ENCODE measurements at places on chromosomes 16 and 17. TPM values are rescaled to one million over a fixed set of nuclear protein-coding genes. Genes with fewer than 3 reads are reported as not detected.

DNA sequence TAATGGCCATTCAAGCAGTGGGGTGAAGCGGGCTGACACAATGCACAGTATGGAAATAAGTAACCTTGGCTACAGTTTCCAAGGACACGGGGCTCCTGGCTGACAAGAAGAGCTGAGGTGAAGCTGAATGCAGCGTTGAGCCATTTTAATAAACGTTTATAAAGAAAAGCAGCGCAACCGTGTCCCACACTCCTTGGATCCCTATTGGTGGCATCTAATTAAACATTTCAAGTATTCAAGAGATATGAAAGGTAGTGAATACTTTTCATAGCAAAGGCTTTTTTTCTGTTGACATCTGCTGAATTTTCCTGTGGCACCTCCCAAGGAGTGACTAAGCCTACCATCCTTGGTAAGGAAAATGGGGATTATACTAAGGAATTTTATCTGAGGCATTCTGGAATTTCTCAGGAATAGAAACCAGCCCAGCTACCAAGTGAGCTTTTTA lies 26.5 kb downstream of the DUSP14 start:
- DNase-seq = no peak

Gene HS3ST3A1
- 2.0 TPM for total RNA-seq

GRCh38 chr16:11224096-11224893 lies 31.7 kb downstream of the SOCS1 start:
- peak; percentile 81 for DNase-seq

DNA sequence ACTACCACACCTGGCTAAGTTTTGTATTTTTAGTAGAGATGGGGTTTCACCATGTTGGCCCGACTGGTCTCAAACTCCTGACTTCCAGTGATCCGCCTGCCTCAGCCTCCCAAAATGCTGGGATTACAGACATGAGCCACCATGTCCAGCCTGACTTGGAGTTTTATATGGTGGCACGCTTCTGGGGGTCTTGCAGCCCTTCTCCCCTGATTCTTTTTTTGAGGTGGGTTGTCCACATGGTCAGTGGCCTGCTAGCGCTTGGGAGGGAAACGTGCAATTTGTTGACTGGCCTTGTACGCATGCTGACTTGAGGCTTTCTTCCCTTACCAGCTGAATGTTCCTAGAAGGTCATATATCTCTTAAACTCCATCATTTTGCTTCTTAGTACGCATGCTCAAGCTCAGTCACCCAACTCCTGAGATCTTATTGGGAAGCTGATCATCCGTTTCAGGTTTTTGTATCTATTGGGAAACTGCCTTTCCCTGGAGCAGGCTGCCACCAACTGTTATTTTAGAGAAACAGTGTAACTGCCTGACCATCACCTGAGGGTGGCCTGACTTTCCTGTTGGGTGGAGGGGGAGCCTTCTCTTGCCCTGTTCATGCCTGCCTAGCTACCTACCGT lies 13.7 kb upstream of the LDHD start:
- DNase-seq = peak; percentile 12

Gene USP43
- total RNA-seq = 5.5 TPM

DNA sequence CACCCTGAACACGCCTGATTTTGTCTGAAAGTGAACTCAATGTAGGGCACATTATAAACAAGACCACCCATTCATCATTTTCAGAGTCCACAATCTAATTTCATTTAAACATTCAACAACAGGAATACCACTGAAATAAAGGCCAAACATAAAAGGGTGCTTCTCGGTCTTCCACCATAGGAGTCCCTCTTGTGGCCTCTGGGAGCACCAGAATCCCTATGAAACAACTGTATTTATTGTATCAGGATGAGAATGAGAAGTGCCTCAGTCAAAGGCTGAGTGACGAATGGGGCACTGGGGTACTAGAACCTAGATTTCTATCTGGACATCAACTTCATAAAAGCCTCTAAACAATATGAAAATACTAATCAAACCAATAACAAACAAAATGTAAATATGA lies 40.4 kb downstream of the NXPH3 start:
- no peak for DNase-seq

DNA sequence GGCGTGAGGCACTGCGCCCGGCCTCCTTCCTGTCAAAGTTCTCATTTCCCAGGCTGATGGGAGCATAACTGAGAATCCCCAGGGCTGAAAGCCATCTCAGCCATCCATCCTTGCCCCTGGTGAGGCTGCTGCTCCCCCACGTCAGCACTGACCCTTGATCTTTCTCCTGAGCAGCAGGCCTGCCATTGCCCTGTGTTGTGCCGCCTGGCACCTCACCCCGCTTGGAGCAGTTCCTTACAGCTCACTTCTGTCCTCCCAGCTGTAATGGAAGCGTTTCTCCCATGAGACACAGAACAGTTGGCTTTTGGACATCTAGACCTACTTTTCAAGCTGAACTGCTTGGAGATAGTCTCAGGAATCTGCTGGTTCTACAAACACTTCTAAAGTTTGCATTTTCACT lies 51.5 kb downstream of the OR1D5 start:
- DNase-seq = no peak

Gene SCARF1
- total RNA-seq = 3.4 TPM

DNA sequence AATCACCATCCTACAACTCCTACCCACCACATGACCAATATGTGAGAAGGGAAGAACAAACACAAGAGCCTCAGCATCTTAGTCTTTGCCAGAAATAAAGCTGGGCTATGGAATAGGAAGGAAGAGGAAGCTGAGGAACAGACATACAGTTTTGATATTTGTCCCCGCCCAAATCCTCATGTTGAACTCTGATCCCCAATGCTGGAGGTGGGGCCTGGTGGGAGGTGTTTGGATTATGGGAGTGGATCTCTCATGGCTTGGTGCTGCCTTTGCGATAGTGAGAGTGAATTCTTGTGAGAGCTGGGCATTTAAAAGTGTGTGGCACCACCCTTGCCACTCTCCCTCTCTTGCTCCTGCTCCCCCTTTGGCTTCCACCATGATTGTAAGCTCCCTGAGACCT lies 52.4 kb upstream of the NLK start:
- no peak for DNase-seq

Gene MTMR4
- 119 TPM for total RNA-seq

Gene NOTUM
- total RNA-seq = 0.27 TPM

- DNase-seq = no peak
These were observed 487 bp downstream of the RANBP10 start for GRCh38 chr16:67805718-67806427.

Gene TMEM114
- not detected for total RNA-seq

Gene KRTAP9-4
- not detected for total RNA-seq

Gene ST6GALNAC2
- 0.54 TPM for total RNA-seq

DNA sequence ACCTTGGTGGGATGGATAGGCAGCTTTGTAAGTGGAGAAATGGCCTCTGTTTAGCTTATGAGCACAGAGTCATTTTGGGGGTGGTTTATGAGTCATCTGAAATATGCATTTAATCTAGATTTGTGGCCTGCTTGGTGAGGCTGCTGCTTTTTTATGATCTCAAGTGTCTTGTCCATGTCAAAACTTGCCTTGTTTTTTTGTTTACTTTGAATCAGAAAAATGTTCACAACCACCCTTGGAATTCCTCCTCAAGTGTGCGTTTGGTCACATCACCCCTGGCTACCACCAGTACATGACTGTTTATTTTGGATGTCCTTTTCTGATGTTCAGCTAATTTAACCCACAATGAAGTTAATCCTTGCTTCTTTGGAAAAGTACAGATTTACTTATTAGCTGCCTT lies 64.6 kb downstream of the FTO start:
- DNase-seq = no peak

Gene TBC1D3I
- not detected for total RNA-seq

DNA sequence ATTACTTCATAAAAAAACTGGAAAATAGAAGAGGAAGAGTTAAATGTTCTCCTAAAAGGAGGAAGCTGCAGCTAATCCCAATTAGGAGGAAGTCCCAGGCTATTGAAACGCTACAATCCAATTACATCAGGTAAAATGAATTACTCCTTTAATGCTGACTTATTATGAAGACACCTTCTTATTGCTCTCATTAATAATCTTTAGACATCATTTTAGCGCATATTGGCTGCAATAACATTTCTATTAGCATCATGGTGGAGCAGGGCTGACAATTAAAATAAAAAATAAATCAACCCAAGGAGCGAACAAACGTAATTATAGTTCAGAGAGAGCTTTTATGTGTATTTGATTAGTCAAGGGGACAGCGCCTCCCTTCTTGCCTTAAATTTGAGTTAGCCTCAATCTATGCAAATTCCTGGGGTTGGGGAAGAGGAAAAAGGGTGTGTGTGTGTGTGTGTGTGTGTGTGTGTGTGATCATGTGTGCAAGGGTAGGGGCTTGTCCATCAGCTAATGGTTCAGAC lies 109.0 kb upstream of the IRX6 start:
- no peak for DNase-seq

GRCh38 chr16:3235856-3236669 lies 1.1 kb upstream of the ZNF200 start:
- no peak for DNase-seq

DNA sequence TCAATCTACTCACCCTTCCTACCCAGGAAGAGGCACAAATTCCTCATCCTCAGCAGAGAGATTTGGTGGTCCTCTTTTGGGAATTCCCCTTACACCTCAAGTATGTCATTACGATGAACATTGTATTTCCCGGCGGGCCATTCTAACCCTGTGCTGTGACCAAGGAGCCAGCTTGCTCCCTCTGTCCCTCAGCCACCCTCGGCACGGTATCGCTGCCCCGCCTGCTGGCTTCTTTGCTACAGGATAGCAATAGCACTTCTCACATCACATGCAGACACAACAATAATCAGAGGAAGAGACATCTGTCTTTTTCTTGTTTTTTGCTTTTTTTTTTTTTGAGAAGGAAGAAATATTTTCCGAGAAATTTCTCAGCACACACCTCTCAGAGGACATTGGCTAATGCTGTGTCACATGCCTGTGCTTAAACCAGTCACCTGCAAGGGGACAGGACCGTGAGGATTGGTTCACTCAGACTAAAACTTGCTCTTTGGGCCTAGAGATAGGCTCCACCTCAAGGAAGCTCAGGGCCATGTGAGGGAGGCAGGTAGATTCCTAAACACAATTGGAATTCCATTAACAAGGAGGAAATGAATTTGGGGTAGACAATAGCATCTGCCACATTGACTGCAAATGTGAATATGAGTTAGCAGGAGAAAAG lies 41.2 kb downstream of the TMC5 start:
- DNase-seq = no peak

DNA sequence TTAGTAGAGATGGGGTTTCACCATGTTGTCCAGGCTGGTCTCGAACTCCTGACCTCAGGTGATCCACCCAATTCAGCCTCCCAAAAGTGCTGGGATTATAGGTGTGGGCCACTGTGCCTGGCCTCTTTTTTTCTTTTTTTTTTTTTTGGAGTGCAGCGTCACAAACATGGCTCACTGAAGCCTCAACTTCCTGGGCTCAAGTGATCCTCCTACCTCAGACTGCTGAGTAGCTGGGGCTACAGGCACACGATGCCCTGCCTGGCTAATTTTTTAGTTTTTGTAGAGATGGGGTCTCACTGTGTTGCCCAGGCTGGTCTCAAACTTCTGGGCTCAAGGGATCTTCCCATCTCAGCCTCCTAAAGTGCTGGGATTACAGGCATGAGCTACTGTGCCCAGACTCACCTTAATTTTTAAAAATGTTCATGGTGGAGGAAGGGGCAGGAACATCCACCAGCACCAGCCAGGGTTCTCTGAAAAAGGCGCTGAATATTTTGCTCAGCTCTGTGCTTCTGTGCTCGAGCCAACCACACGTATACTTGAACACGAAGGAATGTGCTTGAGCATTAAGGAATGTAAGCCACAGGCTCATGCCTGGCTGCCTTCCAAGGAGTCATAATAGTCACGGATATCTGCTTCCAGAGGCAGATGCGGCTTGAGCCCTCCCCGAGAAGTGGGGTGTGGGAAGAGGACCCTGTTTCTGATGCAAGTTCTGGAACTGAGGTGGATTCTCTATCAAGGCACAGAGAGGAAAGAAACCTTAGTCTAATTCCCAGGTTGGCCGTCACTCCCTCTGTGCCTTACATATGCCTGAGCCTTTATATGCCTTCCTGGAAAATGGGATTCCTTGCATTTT lies 65.5 kb upstream of the CREBBP start:
- DNase-seq = no peak

DNA sequence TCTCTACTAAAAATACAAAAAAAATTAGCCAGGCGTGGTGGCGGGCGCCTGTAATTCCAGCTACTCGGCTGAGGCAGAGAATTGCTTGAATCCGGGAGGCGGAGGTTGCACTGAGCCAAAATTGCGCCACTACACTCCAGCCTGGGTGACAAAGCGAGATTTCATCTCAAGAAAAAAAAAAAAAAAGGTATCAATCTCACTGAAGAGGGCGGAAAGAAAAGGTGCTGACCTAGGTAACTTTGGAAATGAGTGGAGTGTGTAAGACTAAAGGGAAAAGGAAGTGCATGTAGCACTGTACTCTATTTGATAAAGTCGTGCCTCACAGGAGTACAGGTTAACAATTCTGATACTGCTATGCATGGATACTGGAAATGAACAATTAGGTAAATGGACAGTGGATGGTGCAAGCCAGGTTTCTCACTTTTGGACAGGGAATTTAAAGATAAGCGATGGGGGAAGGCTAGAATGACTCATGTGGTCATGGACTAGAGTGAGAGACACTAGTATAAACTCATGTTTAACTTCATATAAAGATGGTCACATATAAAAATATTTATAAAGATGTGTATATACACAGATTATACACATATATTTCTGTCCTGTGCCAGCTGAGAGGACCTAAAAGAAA lies 142.9 kb downstream of the CDK5R1 start:
- no peak for DNase-seq

DNA sequence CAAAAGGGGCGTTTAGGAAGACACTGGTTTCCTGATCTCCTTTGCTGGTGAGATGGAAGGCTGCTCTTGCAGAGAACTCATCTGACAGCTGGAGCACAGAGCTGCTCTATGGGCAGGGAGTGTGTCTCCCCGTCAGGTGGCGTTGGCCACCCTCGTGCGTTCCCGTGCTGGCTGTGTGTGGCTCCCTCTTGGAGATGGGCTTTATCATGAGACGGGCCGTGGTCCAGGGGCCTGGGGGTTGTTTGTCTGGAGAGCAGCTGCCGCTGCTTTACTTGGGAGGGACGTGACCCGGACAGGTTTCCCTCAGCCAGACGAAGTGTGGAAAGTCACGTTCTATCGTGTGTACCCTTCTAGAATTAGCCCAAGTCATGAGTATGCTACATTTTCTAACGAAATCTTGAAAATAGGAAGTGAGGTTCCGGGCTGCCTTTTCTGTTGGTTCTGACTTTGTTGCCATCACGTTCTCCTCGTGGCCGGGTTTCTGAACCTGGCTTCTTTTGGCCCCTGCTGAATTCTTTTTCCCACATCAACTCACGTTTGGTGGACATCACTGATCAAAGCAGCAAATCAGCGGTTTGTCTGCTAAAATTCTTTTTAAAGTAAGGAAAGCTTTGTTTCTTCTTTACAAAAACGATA lies 105.6 kb upstream of the CHMP6 start:
- DNase-seq = no peak

- peak; percentile 94 for DNase-seq
These were observed 3.3 kb upstream of the CDK5R1 start for GRCh38 chr17:32483451-32484019.

Data from cerebellum (tissue), 4 donors.